D341Med (cell line): ENCODE measurements at places on chromosomes 16 and 17.

- no peak for DNase-seq
Observed at GRCh38 chr17:58529275-58529674, 14.8 kb upstream of the MTMR4 start.

DNA sequence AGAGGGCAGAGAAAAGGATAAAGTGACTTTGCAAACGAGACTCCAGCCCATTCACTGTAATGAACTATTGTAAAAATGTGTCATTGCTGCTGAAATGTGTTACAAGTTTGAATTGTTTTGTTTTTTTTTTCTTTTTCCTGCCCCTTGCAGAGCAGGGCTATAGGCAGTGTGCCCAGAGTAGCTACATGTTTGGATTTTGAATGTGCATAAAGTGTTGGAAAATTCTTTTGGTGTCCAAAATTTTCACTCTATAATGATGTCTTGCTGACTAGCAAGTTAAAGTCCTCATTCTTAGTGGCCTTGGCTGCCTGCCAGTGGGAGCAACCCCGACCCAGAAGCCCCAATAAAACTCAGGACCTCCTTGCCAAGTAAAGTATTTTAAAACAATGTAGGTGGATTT is 66.5 kb downstream of the IGF2BP1 start:
- DNase-seq, result no peak

- no peak for DNase-seq
Observed at GRCh38 chr17:64060331-64060730, 39.9 kb upstream of the ICAM2 start.

- DNase-seq, result no peak
Observed at GRCh38 chr16:35181422-35182030, 1722.1 kb downstream of the TP53TG3F start.

DNA sequence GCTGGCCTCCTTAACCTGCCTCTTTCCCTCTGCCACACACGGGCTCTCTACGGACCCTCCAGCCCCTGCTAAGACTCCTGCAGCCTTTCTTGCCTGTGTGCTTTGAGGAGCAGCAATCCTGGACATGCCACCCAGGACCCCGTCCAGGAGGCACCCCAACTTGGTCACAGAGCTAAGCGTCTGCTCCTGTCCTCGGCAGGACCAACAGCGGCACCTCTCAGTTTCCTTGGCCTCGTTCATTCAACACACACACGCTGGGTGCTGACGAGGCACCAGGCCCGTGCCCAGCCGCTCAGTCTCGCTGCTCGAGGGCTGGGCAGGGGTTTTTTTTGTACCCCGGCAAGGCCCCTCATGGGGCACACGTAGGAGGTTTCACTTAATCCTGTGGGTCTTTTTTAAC is 15.2 kb downstream of the RPH3AL start:
- peak; percentile 12 for DNase-seq
